ENCODE measurements at places on chromosomes 3 and 15. TPM values are rescaled to one million over a fixed set of nuclear protein-coding genes. Genes with fewer than 3 reads are reported as not detected.

The SHC4 gene
- 2.0 TPM for total RNA-seq

The SH3GL3 gene
- 0.29 TPM for total RNA-seq

The CYP19A1 gene
- total RNA-seq: 5.1 TPM

The ISL2 gene
- total RNA-seq: 3.6 TPM

The CXCR6 gene
- not detected for total RNA-seq

The SCN11A gene
- under 0.01 TPM for total RNA-seq

The PTX3 gene
- 266 TPM for total RNA-seq

The MEX3B gene
- 3.2 TPM for total RNA-seq

The NUP210 gene
- under 0.01 TPM for total RNA-seq

The AMT gene
- 1.2 TPM for total RNA-seq

The CLDN1 gene
- 0.15 TPM for total RNA-seq
